Renal pelvis (tissue), 12 donors: ENCODE measurements at places on chromosomes 4 and X. TPM values are rescaled to one million over a fixed set of nuclear protein-coding genes. Genes with fewer than 3 reads are reported as not detected.

Gene GUCY1A1
- polyA plus RNA-seq = 60.0 TPM

Gene CTAG1A
- polyA plus RNA-seq = not detected

Gene HSPA4L
- polyA plus RNA-seq = 9.1 TPM

Gene STOX2
- polyA plus RNA-seq = 10.0 TPM

Gene RELL1
- polyA plus RNA-seq = 10.4 TPM

DNA sequence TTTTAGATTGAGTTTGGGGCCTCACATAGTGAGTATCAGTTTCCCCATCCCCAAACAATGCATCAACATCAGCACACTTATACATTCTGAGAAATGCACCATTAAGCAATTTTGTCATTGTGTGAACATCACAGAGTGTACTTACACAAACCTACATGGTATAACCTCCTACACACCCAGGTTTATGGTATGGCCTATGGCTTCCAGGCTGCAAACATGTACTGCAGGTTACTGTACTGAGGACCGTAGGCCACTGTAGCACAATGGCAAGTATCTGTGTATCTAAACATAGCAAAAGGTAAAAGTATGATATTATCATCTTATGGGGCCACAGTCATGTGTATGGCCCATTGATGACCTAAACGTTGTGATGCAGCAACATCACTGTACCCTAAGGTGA is 7.7 kb downstream of the IRF2 start:
- DNase-seq = no peak

GRCh38 chr4:71120831-71121524 is 127.5 kb downstream of the DCK start:
- DNase-seq = no peak

- DNase-seq = peak; percentile 10
Observed at GRCh38 chrX:46255046-46255445, 290.2 kb downstream of the ZNF674 start.

GRCh38 chrX:108071578-108071977 is 19.8 kb downstream of the PSMD10 start:
- DNase-seq = no peak
